Stimulated activated CD4-positive, alpha-beta T cell treated with anti-CD3 and anti-CD28 coated beads, Interleukin-2, amount 100 ng/mL, for 48 hours (primary cell): ENCODE measurements at places on chromosomes 11 and 22.
A peak's percentile ranks its signal among the peaks of the same experiment; 100 is the strongest.

DNA sequence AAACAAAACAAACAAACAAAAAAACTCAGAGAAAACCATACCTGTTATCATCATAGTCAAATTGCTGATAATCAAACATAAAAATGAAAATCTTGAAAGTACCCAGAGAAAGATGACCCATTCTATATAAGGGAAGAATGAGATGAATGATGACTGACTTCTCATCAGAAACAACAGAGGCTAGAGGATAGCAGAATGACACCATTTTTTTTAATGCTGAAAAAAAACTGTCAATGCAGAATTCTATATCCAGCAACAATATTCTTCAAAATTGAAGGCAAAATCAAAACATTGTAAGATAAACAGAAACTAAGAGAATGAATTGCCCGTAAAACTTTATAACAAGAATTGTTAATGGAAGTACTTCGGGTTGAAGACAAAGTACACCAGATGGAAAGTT lies 122.1 kb downstream of the ENTHD1 start:
- no peak for DNase-seq

GRCh38 chr22:20533879-20534265 lies 26.5 kb downstream of the MED15 start:
- no peak for DNase-seq

DNA sequence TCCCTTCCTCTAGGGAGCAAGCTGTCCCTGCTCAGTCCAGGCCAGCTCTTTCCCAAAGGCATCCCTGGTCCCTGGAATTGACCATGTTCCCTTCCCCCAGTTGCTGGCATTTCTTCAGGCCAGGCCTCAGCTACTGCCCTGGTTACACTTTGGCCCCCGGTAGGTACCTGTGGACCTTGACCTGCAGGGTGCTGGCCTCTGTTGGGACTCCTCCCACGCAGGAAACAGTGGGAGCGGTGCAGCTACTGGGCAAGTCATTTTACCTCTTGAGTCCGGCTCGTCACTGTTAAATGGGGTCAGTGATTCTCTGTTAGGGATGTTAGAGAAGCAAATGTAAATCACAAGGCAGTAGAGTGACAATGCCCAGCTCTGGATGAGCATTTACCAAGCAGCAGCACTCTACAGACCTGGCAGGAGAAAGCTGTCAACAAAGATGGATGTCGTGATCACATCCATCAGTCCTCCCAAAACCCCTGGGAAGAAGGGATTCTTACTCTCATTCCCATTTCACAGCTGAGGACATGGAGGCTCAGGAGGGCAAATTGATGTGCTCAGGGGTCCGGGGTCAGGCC lies 16.9 kb downstream of the MYO7A start:
- DNase-seq, result no peak

- DNase-seq, result no peak
These were observed 39.7 kb upstream of the MMP12 start for GRCh38 chr11:102914238-102915043.

- no peak for DNase-seq
These were observed 164.7 kb upstream of the B3GAT1 start for GRCh38 chr11:134576721-134577171.

GRCh38 chr11:96051820-96052219 lies 127.9 kb upstream of the MTMR2 start:
- DNase-seq, result no peak

DNA sequence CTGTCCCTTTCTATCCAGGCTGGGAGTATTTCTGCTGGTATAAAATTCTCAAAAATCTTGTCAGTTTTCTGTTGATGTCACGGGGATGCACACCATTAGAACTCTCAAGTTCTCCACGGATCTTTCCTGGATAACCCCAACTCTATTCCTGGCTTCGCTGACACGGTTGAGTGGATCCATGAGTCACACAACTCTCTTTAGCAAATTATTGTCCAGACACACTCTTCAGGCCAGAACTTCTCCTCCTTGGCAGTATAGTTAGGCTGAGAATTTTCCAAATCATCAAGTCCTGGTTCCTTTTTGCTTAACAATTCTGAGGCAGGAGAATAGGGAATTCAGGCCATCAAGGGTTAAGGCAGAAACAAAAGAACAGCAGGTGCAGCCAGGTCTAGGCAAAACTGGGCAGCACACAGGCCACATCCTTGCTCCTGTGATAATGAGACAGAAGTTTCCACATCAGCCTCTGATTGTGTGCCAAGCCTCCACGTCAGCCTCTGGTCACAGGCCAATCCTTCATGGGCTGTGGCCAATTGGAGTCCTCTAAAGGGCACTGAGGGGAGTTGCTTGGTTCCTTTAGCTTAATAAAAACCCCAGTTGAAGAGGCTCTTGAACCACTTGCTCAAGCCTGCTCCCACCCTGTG lies 5.7 kb upstream of the ACAT1 start:
- no peak for DNase-seq

- DNase-seq, result no peak
These were observed 71.8 kb downstream of the DSCAML1 start for GRCh38 chr11:117725048-117725734.

DNA sequence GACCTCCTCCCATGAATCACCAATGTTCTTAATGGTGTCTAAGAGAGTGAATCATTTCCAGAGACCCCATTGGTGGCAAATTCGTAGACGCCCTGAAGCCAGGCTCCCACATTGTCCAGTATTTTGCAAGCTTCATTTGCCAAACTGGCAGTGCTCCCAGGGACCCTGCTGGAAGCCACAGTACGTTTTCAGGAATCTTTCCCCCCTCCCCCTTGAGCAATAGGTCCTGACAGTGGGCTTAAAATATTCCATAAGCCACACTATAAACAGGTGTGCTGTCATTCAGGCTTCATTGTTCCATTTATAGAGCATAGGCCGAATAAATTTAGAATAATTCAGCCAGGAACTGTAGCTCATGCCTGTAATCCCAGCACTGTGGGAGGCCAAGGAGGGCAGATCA lies 125.3 kb downstream of the MORC2 start:
- no peak for DNase-seq

GRCh38 chr22:31532060-31532459 lies 35.7 kb downstream of the SFI1 start:
- no peak for DNase-seq

- DNase-seq, result no peak
These were observed 10.7 kb upstream of the SESN3 start for GRCh38 chr11:95241681-95242081.

- no peak for DNase-seq
These were observed 540.2 kb downstream of the MIAT start for GRCh38 chr22:27197618-27198017.

- DNase-seq, result no peak
These were observed 261.0 kb downstream of the BRD1 start for GRCh38 chr22:49566693-49567092.

DNA sequence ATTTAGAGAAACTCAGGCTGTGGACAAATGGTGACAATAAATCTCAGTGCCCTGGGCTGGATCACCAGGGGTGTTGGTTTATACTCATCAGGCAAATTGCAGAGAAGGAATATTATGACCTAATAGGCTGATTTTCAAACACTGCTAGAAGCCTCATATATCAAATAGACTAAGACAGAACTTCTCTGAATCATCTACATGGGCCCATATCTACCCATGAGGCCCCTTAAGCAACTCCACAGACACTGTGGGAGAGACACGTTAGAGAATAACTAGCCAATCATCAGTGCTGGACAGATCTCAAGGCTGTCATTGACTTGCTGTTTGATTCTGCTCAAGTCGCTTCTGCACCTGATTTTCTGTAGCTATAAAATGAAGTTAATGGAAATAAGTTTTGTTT lies 545.8 kb downstream of the SOX6 start:
- DNase-seq, result no peak

GRCh38 chr11:27678242-27678641 lies 22.0 kb downstream of the BDNF start:
- DNase-seq, result no peak

GRCh38 chr11:46383974-46384701 lies 2.7 kb downstream of the MDK start:
- no peak for DNase-seq

DNA sequence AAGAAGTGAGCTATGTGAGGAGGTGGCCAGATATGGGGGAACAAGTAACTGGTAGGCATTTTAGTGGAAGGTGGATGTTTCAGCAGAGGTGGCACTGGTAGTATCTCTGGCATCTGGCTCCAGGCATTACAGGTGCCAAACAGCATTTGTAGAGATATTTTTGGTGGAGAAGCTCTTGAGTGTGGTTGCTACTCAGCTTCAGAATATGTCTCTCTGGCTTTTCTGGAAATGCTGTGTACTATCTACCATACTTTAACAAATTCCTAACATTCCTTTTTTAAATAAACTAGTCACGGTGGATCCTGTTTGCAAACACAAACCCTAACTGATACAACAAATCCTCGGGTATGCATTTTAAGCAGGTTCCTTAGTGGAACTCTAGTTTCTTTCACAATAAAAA lies 128.0 kb downstream of the BARX2 start:
- no peak for DNase-seq

- DNase-seq, result no peak
These were observed 9.5 kb upstream of the NAALAD2 start for GRCh38 chr11:90124946-90125345.

- no peak for DNase-seq
These were observed 8.9 kb downstream of the SCARF2 start for GRCh38 chr22:20428496-20429253.

DNA sequence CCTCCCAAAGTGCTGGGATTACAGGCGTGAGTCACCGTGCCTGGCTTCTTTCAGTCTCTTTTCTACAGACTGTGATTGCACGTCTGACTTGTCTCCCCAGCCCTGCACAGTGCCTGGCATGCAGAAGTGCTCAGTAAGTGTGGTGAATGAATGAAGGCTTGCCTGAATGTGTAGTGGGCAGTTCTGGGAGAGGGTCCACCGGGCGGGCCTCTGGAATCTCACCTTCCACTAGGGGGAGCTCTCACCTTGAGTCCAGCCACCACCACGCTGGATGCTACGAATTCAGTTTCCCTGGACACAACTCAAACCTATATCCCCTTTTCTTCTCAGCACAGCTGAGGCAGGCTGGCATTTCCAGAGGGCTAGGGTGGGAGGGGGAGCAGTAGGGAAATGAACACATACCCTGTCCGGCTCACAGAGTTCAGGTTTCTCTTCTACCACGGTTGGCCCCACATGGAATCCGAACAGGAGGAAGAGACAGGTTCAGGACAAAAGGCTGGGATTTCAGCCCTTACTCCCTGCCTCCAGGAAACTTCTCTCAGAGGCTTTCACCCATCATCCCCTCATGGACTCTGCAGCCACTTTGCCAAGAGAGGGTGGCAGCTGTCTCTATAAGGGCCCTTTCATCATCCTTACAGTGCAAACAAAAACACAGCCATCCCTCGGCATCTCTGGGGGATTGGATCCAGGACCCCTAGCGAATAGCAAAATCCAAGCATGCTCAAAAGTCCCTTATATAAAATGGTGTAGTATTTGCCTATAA lies 86.8 kb downstream of the NECTIN1 start:
- DNase-seq, result peak; percentile 3

DNA sequence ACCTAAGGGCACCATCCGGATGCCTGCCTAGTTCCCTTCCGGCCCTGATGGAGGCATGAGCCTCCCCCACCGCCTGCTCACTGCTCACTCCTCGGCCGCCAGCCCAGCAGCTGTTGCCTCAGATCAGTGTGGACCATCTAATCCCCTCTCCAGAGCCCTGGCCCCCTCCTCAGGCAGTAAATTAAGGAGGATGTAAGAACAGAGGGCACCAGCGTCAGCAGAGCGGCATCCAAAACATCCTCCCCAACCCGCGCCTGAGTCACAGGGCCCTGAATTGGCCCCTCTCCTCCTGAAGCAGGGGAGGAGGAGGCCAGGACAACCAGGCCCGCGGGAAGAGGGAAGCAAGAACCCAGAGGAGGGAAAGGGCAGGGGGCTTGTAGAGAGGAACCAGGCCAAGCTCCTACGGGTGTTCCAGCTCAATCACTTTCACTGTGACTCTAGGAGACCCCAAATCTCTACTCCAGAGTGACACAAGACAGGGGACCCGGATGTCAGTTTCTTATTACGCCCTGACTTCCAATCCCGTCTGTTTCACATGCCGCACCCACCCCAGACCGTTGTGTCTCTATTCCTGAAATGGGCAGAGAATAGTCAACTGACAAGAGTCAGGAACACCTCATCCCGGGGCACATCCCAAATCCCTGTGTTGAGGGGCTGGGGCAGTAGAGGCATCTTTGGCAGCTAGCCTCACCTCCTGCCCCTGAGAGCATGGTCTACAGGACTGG lies 31.3 kb upstream of the MYOD1 start:
- no peak for DNase-seq

DNA sequence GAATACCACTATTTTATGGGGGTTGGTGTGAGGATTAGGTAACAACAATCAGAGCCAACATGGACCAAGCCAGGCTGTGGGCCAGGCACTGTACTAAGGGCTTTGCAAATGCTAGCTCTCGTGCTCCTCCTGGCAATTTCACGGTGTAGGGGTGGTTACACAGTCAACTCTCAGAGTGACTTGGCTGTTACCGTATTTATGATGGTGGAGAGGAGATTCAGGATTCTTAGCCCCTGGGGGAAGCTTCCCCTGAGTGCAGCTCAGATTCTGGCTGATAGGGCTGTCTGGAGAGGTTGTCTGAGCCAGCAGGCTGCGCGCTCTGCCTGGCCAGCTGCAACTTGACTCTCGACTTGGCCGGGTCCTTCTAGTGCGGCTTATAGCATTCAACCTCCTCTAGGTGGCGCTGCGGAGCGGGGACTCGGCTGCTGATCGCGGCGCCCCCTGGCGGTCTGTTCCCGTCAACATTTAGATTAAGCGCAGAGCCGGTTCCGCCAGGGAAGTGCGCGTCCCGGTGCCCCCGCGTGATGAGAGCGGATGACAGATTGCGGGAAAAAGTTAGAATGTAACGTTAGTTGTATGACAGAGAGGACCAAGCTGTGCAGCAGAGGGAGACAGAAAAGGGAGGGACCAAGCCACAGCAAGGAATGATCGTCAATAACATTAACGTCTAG lies 4.5 kb upstream of the NCF4 start:
- DNase-seq, result peak; percentile 99

GRCh38 chr11:83181815-83182214 lies 11.7 kb upstream of the ANKRD42 start:
- DNase-seq, result no peak

DNA sequence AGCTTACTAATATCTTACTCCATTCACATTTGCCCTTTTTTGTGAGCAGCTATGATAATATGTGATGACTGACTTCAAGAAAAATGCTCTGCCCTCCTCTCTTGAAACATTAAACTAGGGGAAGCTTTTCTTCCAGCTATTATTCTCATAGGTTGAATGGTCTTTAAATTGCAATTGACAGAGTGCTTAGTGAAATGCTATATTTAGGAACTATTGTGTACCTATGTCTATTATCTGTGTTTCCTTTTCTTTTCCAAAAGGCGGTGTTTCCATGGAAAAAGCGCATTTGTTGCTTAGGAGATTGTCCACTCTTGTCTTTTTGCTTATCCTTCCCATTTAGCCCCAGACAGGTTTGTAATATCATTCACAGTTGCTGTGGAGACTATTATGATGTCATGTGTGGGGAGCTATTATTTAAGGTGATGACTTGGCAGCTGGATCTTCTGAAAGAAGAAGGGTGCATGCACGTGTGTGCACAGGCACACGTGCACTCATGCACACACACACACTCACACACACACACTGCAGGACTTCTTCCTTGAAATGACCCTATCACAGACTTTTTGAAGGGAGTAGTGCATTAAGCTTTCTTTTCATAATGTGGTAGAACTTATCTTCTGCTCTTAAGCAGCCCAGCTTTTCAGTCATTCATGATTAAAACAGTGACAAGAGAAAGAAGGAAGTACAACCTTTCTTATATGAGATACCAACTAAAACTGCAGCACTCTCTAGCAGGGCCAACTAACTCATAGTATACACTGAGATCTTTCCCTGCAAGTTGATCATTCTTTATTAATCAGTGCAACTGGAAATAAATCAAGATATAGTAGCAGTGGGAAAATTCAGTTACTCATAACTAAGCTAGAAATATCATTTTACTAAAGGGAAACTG lies 340.8 kb upstream of the MTNR1B start:
- DNase-seq, result no peak

- no peak for DNase-seq
These were observed 92.8 kb downstream of the FAR1 start for GRCh38 chr11:13761250-13761649.
